ENCODE measurements at places on chromosomes 13 and 19.
A peak's percentile ranks its signal among the peaks of the same experiment; 100 is the strongest.

GRCh38 chr19:7736148-7736547, 4.2 kb upstream of the CLEC4G start:
- DNase-seq = no peak

GRCh38 chr13:70732611-70733010, 624.4 kb upstream of the KLHL1 start:
- no peak for DNase-seq

GRCh38 chr13:60169239-60170031, 5.7 kb upstream of the DIAPH3 start:
- no peak for DNase-seq

GRCh38 chr19:17803264-17803896, 8.4 kb downstream of the B3GNT3 start:
- no peak for DNase-seq

- DNase-seq = no peak
These were observed 120.6 kb downstream of the COL4A1 start for GRCh38 chr13:110186231-110186855.

DNA sequence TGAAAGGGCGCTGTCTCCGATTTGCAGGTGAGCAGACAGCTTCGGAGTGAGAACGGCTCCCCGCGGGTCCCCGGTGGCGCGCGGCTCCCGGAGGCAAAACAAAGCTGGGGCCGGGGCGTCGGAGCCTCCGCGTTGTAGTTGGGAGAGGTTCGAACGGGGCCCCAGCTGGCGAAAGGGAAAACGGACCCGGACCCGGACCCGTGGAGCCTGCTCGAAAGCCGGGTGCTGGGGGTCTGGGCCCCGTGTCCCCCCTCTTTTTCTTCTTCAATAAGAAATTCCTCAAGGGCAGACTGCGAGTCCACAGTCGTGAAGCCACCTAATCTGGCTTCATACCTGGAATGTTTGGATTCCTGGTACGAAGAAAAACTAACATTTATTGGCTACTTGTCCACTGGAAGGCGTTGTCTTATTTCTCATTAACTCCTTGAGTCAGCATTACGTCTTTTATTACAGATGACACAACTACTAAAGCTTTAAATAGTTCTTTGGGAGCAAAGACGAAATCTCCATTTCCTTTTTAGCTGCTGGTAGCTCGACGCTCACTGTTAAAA, 632 bp upstream of the MTIF3 start:
- DNase-seq = no peak

DNA sequence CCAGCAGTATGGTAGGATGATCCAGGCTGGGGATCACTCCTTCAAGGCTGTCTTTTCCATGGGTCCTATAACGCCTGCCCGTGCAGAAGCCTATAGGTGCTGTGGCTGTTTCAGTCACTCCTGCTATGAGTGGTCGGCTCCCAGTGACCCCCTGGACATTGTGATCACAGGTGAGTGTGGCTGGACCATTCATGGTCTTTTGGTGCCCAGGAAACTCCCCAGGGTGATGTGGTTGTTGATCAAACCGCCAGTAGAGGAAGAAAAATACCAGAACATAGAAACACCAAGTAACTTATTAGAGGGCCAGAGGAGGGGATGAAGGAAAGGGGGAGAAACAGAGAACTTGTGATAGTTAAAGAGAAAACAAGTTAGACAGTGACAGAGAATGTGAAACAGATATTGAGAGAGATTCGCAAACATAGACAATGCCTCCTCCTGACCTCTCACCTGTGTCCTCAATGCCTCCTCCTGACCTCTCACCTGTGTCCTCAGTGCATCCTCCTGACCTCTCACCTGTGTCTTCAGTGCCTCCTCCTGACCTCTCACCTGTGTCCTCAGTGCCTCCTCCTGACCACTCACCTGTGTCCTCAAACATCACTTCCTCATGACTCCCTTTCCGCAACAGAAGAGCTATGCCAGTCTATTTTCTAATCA, 19.4 kb downstream of the LAIR2 start:
- no peak for DNase-seq

DNA sequence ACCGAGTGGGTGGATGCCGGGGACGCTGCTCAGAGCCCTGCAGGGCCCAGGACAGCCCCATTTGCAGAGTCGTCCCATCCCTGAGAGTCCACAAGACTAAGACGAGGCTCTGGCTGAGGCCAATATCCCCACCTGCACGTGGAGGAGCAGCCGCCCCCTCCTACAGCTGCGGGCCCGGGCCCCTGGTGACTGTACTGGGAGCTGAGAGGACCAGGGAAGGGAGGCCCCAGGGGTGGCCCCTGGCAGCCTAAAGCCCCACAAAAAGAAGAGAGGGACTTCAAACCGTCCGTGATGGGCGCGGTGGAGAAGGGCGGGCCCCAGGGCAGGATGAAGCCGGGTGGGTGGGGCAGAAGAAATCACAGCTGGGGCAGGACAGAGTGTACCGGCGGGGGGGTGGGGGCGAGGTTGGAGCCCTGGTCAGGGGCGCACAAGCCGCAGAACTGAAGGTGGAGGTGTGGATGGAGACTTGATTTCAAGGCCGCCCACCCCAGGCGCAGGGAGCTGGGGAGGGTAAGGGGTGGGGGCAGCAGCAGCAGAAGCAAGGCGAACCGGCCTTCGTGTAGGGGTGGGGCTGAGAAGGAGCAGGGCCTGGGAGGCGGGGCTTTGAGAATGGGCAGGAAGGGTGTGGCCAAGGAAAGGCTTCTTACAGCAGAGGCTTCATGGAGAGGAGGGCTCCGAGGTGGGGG, 12.9 kb downstream of the CFD start:
- DNase-seq = peak; percentile 65

DNA sequence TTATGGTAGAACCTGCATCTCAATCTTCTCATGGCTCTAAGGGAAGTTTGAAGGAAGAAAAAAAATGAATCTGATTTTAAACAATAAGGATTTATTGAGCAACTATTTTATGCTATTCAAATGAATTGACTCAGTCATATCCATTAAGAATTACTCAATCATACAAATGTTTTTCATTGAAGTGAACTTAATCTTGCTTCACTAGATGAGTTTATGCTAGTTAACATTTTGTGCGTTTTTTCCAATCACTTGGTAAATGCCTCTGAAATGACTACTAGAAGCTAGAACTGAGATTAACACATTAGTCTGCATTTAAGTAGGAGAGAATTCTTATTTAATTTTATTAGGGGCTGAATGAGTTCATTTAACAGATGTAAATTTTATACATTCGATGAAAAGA, 25.2 kb downstream of the RXFP2 start:
- DNase-seq = no peak

GRCh38 chr19:51097166-51097738, 11.0 kb downstream of the CTU1 start:
- DNase-seq = peak; percentile 66

- DNase-seq = no peak
These were observed 63.6 kb downstream of the ZNF44 start for GRCh38 chr19:12230751-12231733.
